IMR-90 (cell line): ENCODE measurements at places on chromosomes 6 and 20. TPM values are rescaled to one million over a fixed set of nuclear protein-coding genes. Genes with fewer than 3 reads are reported as not detected.

The TBPL1 gene
- 25.6 and 38.3 TPM in 2 replicates for total RNA-seq

The TMEM239 gene
- not detected in 2 replicates for total RNA-seq

The CST7 gene
- total RNA-seq, result not detected in 2 replicates

The RNF182 gene
- 6.4 and 9.1 TPM in 2 replicates for total RNA-seq

The KHDC1L gene
- total RNA-seq, result 0.18 TPM in 1 of 2 replicates, not detected in the other

The GGTLC1 gene
- total RNA-seq, result not detected in 2 replicates

The C6orf141 gene
- total RNA-seq, result not detected in 2 replicates

The POU3F2 gene
- not detected in 2 replicates for total RNA-seq

The TREM2 gene
- not detected in 2 replicates for total RNA-seq

The RIMS1 gene
- 3.3 and 3.8 TPM in 2 replicates for total RNA-seq

The RBBP8NL gene
- total RNA-seq, result not detected in 2 replicates

The SIGLEC1 gene
- total RNA-seq, result not detected in 2 replicates

The CD40 gene
- 0.28 and 0.36 TPM in 2 replicates for total RNA-seq

The RNASET2 gene
- total RNA-seq, result 13.6 and 14.2 TPM in 2 replicates

The DSP gene
- 20.1 and 23.6 TPM in 2 replicates for total RNA-seq
